ENCODE measurements at places on chromosomes 7 and 10.

- DNase-seq, result no peak
These were observed 15.3 kb downstream of the GNAT3 start for GRCh38 chr7:80496586-80496985.

GRCh38 chr10:112304267-112304859, 21.2 kb downstream of the TECTB start:
- DNase-seq, result no peak

- DNase-seq, result no peak
These were observed at the start of gene AMPH for GRCh38 chr7:38630720-38631673. AMPH (minus strand) TSS chr7:38631373; CDS start chr7:38631351, 22 bp downstream.

DNA sequence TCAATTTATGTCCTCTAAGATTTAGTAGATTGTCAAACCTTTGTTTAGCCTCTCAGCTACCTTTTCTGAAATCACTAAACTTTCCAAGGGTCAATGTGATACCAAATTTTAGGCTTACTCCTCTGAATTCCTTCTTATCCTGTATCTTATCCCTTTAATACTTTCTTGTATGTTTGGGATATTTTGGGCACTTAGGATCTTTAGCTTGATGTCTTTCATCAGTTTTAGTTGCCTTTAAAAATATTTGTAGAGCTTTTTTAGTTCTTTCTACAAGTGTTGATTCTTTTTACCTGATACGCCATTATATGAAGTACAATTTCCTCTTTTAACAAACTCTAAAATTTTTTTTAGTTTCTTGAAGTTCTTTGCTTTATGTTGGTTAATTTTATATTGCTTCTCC, 30.7 kb upstream of the HDAC9 start:
- DNase-seq, result no peak

GRCh38 chr10:108362296-108362695, 1197.8 kb upstream of the SORCS1 start:
- no peak for DNase-seq

- DNase-seq, result no peak
These were observed 5.5 kb downstream of the MYOZ1 start for GRCh38 chr10:73635781-73636180.

GRCh38 chr7:42236266-42236975, 588 bp downstream of the GLI3 start:
- DNase-seq, result no peak

GRCh38 chr7:37732888-37733287, 49.3 kb downstream of the GPR141 start:
- no peak for DNase-seq

DNA sequence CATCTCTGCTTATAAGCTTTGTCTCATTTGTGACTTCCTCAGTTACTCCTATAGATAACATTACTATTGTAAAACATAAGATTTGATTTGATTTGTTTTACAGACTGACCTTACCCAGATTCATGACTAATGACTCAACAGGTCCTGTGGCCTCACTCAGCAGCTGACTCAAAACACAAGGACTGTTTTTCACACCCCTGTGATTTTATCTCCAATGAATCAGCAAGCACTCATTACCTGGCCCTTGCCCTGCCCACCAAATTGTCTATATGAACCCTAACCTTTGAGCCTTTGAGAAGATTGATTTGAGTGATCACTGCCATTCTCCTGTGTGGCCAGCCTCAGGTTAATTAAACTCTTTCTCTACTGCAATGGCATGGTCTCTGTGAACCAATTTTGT, 1064.6 kb upstream of the LRRTM3 start:
- no peak for DNase-seq

- DNase-seq, result no peak
These were observed 1.3 kb upstream of the LRIT2 start for GRCh38 chr10:84226616-84227015.

- DNase-seq, result no peak
These were observed 174.7 kb upstream of the CSTF2T start for GRCh38 chr10:51874131-51874530.

- no peak for DNase-seq
These were observed 39.1 kb downstream of the DOCK4 start for GRCh38 chr7:112167147-112167546.

DNA sequence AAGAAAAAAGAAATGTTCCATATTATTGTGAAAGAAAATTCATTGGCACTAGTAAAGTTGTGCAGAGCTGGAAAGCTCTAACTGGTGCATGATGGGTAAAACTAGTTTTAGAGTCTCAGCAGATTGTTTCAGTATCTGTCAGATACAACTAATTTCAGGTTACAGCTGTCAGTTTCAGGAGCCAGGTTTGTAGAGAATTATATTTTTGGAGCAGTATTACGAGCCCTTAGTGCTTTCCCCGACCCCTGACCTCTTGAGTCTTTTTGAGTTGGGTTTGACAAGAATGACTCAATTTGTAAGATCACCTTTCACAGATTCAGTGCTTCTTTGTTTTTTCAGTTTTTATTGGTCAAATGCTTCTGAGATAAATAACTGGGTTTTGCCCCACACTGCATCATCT, 366.4 kb upstream of the PLXDC2 start:
- no peak for DNase-seq

GRCh38 chr7:50283731-50284130, 20.8 kb upstream of the IKZF1 start:
- no peak for DNase-seq

DNA sequence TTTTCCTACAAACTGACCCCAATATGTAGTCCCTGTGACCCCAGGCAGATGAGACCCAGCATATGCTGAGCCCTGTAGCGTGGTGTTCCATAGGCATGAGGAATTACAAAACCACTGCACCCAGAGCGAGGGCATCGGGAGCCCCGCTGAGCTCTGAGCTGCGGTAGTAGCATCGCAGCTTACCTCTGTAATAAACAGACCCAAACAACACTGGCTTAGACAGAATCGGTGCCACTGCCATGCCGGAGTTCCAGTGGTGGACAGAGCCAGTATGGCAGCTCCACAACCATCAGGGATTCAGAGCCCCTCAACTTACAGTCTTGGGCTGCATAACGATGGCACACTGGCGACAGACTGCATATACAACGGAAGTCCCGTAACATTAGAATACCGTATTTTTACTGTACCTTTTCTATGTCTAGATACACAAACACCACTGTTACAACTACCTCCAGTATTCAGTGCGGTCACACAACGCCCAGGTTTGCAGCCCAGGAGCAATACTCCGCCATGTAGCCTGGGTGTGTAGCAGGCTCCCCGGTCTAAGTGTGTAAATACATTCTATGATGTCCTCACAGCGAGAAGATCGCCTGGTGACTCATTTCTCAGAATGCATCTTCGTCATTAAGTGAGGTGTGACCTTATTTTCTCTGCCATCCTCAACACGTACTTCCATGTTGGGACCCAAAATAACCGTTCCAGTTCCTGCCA, 68.8 kb downstream of the PROSER2 start:
- DNase-seq, result no peak

DNA sequence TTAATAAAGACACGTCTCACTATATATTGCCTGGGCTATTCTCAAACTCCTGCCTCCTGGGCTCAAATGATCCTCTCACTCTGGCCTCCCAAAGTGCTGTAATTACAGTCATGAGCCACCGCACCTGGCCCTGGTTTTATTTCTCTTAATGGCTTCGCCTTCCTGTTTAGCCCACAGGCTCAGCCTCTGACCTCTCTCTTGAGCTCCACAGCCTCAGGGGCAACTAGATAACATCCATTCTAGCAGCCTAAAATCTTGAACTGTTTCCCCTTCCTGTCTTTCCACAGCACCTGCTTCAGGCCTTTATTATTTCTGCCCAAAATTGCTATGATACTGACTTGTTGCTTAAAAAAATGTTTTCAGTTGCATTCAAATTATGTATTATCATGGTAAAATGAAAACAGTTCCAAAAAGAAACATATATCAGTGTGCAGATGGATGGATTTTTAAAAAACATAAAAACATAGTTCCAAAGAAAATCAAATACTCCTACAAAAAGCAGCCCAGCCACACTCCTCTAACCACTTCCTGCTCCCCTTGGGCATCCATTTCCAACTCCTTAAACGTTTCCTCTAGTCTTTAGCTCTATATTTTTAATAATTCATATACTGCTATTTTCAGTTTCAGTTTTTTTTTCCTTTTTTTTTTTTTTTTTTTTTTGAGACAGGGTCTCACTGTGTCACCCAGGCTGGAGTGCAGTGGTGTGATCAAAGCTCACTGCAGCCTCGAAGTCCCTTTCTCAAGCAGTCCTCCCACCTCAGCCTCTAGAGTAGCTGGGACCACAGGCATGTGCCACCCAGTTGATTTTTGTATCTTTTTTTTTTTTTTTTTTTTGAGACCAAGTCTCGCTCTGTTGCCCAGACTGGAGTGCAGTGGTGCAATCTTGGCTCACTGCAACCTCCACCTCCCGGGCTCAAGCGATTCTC, 5.1 kb upstream of the BAZ1B start:
- no peak for DNase-seq

DNA sequence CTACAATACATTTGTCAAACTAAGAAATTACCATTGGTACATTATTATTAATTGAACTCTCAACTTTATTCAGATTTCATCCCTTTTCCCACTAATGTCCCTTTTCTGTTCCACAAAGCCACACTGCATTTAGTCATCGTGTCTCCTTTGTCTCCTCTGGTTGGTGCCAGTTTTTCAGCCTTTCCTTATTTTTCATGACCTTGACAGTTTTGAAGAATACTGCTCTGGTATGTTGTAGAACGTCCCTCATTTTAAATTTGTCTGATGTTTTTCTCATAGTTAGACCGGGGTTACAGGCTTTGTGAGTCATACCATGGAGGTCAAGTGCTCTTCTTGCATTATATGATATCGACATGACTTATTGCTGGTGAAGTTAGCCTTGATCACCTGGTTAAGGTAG, 173.3 kb upstream of the AGK start:
- DNase-seq, result no peak

DNA sequence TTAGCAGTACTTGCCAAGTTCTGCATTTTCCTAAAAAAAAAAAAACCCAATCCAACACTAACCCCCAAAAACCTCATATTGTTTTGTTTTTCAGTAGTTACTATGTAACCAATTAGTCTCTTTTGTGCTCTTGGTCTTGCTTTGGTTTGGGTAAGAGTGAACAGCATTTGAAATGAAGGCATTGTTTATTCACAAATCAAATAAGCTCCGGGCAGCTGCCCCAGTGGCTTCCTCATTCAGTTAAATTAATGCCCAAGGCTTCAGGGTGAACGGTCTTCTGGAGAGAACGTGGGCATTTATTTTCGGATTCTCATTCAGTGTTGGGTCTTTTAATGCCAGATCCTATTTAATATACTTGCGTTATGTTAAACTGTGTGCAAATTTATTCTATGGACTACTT, 108.7 kb downstream of the GFRA1 start:
- DNase-seq, result no peak

- no peak for DNase-seq
These were observed 1.6 kb downstream of the AKR1D1 start for GRCh38 chr7:138077809-138078208.

DNA sequence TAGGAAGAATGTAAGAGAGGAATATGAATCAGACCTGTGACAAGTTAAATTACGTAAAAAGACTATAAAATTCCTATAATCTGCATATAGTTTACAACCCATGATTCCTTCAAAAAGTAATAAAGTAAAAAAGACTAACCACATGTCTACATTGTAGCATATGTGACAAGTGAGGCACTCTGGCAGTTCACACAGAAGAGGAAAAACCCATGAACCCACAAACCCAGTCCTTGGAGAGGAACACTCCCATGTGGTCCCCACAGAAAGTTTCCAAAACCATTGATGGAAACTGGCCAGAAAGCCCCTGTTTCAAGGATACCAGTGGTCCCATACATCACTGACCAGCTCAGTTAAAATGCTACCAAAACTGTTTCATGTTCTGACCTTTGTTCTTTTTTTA, 15.7 kb downstream of the KDM7A start:
- DNase-seq, result no peak

- no peak for DNase-seq
These were observed 42.2 kb downstream of the CH25H start for GRCh38 chr10:89164920-89165319.

- DNase-seq, result no peak
These were observed 2.3 kb downstream of the CDK13 start for GRCh38 chr7:39952374-39952773.

DNA sequence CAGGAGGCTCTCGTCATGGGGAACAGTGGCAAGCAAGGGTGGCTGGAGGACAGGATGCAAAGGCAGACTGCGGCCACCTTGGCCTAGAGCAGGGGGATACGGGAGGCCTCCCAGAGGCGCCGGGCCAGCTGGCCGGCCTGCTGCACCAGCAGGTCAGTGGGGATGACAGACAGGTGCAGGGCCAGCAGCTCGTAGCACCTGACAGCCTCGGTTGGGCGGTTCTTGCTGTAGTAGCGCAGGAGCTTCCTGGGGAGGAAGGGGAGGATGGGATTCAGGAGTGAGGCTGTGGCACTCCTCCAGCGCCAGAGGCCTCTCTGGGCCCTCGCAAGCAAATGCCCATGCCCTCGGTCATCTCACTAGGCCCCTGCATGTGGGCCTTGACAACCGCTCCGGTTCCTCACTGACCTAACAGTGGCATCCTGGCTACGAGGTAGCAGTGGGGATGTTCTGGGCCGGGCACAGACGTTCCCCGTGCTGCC, 2.5 kb upstream of the PYROXD2 start:
- DNase-seq, result no peak

- DNase-seq, result no peak
These were observed 50.6 kb upstream of the TES start for GRCh38 chr7:116159711-116160110.

- DNase-seq, result no peak
These were observed 112.9 kb upstream of the ANK3 start for GRCh38 chr10:60502621-60503020.

- no peak for DNase-seq
These were observed 27.1 kb upstream of the TTYH3 start for GRCh38 chr7:2604608-2605174.
